Stimulated activated CD8-positive, alpha-beta memory T cell treated with anti-CD3 and anti-CD28 coated beads, Interleukin-12 subunit alpha, Interleukin-12 subunit beta, amount 100 ng/mL, for 4 hours (primary cell): ENCODE measurements at places on chromosomes 12 and 14.
A peak's percentile ranks its signal among the peaks of the same experiment; 100 is the strongest.

DNA sequence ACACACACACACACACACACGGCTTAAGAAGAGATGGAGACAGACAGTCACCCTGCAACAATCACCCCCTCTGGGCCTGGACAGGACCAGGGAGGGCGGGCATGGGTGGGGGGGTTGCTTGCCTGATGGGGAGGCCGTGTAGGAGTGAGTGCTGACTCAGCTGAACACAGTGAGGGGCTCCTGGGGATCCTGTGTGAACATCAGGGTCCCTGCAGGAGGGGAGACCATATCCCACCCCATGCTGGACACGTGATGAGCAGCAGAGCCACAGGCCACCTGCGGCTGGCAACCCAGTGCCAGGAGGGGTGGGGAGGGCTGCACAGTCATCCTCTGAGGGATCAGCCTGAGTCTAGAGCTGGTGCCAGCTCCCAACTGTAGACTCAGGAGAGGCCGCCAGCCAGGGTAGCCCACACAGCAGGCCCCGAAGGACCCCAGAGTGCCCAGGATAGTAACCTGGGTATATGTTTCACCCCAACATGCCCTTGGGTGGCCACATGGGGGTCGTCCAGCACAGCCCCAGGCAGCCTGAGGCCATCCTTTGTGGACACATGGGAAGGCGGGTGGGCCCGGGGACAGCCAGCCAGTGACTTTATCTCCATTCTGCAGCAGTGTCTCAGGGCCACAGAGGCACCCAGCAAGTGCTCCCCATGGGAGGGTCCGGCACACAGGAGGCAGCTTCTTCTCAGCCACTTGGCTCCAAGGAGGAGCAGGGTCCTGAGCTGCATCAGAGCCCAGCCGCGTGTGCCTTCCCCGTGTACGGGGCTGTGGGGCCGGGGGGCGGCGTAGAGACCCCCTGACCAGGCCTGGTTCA is 73.7 kb upstream of the SFSWAP start:
- no peak for DNase-seq

DNA sequence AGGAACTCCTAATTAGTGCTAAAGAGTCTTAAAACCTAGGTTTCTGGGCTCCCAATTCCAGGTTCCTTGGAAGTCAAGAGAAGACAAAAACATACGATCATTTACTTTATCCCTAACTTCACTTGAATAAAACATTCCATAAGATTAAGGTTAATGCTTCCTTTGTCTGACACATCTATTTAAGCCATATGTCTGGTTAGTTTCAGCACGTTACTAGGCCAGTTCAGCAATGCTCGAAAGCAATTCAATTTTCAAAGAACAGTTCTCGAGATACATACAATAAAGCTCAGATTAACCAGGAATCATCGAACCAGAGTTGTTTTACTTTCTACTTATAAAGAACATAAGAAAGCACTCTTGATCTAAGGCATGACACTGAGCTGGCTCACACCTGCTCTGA is 68.0 kb upstream of the POC1B start:
- no peak for DNase-seq

- no peak for DNase-seq
Measured at GRCh38 chr12:38638401-38638800, 267.0 kb downstream of the CPNE8 start.

- DNase-seq: no peak
Measured at GRCh38 chr12:321606-322326, 59.1 kb upstream of the SLC6A13 start.

DNA sequence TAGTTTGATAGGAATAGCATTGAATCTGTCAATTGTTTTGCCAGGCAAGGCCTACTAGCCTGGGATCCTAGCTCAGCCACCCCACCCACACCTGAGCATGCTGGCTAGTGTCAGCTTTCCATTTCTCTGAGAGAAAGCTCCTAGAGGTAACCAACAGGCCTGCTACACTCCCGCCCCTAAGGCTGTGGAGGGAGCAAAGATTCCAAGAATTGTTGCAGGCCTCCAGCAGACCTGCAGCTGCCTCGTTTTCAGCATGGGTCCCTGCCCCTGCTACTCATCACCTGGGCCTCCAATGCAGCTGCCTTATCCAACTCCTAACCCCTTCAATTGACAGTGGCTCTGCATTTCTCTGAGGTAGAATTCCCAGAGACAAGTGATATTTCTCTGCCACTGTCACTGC is 852.4 kb upstream of the MDGA2 start:
- no peak for DNase-seq

- DNase-seq: no peak
Measured at GRCh38 chr14:38042322-38042721, 165.4 kb upstream of the SSTR1 start.

- no peak for DNase-seq
Measured at GRCh38 chr12:54555670-54556257, 6.4 kb downstream of the PDE1B start.

DNA sequence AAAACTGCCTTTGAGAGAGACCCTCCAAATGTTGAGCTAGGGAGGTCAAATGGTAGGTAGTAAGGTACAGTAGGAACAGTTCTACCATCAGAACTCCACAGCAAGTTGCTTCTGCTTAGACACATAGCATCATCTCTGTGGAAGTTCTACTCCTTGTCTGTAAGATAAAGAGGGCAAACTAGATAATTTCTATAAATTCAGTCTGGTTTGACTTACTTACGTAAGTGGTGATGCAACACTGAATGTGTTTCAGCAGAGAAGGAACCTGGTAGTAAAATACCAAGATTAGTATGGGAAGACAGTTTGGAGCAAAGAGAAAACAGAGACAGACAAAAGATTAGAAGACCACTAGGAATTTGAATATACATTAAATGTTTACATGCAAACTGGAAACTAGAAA is 42.0 kb downstream of the KITLG start:
- DNase-seq: no peak

DNA sequence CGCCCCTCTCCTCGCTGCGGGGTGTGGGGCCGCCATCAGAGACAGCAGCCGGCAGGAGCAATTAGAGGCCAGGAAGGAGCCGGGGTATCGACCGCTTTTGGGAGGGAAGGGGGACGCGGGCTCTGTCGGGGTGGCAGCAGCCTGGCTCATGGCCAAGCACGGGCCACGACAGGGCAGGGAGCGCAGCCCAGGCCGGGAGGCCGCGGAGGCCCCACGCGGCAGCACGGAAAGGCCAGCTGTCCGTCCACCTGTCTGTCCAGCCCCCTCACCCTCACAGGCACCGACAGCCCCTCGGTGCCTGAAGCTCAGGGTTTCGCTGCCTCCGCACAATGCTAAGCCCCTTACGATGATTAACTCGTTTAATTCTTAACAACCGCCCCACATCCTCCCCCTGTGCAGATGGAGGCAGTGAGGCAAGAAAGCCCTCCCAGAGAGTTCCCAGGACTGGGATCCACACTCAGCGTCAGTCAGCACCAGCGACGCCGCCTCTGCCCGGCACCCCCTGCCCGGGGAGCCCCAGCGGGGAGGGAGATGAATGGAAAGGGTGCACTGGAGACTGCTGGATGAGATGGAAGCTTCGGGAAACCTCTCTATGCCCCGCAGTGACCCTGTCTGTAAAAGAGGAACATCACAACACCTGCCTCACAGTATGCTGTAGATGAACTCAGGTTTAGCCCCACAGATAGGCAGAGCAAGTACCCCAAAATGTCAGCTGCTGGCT is 23.7 kb downstream of the NCOR2 start:
- no peak for DNase-seq

- no peak for DNase-seq
Measured at GRCh38 chr12:105814283-105814682, 324.5 kb downstream of the NUAK1 start.

GRCh38 chr12:112116232-112117060 is 7.9 kb upstream of the NAA25 start:
- no peak for DNase-seq

GRCh38 chr12:66533767-66534166 is 145.1 kb downstream of the GRIP1 start:
- DNase-seq: no peak

DNA sequence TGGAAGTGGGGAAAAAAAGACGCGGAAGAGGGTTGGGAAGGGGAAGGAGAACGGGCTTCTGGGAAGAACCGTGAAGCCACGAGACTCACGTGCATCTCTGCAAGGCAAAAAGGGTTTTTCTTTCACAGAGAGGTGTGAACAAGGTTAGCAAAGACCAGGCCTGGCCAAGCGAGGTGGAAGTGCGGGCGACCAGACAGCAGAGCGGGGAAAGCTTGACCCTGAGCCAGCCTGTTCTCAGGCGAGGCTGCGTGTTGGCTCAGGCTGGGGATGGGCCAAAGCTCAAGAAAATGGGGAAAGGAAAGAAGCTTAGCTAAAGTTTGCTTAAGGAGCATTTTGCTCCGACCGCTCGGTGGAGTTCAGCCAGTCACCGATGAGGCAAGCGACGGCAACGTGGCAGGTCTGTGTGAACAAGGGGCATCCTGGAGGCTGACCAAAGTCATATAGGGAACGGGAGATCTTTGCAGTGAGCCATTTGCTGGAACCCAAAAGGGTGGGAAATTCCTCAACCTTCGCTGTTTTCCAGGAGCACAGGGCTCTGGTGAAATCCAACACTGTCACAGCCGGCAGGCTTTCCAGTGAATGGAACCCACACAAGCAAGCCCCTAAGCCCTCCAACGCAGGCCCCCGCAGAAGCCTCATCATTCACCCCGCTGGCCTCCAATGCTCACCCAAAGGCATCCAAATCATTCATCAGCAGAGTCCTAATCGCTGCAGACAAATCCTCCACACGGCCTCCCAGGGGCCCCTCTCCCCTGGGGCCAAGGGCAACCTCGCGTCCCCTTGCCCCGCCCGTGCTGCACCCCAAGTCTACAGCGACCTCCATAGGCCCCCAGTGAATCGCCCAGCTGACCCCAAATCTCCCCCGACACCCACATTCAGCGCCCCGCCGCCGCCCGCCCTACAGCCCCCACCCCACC is 754 bp downstream of the ZNF605 start:
- no peak for DNase-seq

DNA sequence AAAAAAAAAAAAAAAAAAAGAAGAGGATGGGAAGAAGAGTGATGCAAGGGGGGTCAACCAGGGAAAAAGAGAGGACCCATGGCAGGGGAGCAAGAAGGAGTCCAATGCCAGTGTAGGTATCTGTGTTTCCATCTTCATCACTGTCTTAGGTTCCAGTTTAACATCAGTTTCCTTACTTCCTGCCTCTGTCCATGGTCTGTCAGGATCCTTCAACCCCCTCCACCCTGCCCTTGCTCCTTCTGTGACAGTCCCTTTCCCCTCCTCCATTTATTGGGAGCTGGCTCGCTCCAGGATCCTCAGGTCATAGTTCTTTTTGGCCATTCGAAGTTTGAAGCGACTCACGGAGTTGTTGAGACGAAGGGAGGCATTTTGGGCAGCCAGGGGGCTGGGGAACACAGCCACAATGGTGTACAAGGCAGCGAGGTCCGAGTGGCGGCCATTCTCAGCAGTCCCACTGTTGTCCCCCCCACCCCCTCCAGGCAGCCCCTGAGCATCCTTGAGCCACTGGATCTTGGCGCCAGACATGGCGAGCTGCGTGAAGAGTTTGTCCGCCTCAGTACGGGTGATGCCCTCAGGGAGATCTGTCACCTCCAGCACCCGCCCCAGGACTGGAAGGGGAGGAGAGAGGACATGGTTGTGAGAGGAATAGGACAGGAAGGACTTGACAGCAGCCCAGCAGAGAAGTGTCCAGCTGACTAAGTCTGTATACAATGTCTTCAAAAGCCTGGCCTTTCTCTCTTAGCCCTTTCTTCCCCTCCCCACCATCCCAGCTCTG is 3.7 kb upstream of the STAC3 start:
- no peak for DNase-seq

GRCh38 chr12:112945515-112945914 is 7.2 kb downstream of the OAS3 start:
- no peak for DNase-seq

GRCh38 chr12:38934686-38935085 is 29.3 kb upstream of the CPNE8 start:
- no peak for DNase-seq

- peak; percentile 85 for DNase-seq
Measured at GRCh38 chr14:31207755-31208545, at the start of gene HECTD1. Gene HECTD1 (minus strand): TSS chr14:31207793. CDS start chr14:31205936, 1,857 bp downstream.
